H7 (cell line): ENCODE measurements at places on chromosomes 11 and 22.

DNA sequence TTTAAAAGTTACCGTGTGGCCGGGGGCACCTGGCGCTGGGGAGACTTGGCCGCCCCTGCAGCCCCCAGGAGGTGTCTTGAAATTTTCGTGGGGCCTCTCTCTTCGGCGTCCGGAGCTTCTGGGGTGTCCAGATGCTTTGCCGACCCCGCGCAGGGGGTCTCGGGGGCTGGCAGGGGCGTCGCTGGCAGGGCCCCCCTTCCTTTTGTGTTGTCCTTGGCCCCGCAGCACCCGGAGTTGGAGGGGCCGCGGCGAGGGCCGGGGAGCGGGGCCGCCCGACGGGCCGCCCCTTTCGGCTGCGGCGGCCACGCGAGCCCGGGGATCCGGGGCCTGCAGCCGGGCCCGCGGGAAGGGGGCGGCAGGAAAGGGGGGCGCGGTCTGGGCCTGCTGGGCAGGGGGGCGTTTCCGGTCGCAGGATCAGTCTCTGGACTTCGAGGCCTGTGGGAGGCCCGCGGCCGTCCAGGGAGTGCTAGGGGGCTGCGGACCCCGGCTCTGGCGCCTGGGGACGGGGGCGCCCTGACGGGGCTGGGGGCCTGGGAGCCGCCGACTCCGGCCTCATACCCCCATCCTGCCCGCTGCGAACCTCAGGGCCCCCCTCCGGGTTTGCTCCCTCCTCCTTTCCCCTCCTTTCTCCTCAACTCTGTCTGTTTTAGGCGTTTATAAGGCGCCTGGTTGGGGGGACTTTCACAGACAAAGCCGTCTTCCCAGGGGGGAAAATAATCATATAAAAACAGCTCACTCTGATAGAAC is 869 bp downstream of the ZC3H7B start:
- peak; percentile 91 for DNase-seq

GRCh38 chr22:19242699-19243098 is 48.8 kb downstream of the CLTCL1 start:
- no peak for DNase-seq

GRCh38 chr11:112610996-112611750 is 350.0 kb upstream of the NCAM1 start:
- no peak for DNase-seq

DNA sequence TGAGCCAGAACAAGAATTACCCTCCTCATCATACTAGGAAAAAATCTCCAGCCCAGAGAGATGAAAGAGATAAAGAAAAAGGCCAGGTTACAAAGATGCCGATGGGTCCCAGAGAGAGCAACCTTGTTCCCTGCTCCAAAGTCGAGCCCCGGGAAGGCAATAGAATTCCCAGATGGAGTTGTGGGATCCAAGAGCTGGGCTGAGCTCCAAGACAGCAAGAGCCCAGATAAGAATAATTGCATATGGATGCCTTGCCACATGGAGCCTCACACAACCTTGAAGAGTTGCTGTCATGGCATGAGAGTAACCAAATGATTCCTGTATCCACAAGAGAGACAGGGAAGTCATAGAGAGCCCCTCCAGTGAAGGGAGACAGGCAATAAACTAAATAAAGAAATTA is 30.9 kb downstream of the IL10RA start:
- no peak for DNase-seq

DNA sequence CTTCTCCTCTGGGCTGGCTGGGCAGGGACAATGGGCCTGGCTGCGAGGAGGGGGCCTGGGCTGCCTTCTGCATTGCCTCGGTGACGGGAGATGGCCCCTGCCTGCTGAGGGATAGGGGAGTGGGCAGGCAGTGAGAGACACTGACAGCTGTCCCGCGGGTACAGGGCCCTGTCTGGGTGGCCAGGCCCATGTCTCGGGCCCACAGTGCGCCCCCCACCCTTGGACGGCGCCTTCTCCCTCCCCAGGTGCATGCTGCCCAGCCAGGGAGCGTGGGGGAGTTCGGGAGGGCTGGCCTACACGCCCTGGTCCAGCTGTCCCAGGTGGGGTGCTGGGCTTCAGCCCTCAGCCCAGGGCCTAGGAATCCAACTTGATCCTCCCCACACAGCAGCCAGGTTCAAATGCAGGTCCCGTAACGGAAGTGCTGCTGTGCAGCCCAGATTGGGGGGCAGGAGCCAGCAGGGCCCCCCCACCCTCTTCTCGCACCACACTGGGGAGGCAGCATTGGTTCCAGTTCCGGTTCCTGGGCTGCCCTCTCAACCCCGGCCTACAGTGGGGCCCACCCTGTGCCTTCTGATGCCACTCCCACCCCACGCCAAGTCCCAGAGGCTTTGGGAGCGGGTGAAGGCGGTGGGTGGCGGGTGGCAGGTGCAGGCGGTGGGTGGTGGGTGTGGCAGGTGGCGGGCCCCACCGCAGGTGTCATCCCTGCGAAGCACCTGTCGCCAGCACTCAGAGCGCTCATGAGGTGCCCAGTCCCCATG is 7.3 kb upstream of the TSSC4 start:
- no peak for DNase-seq

DNA sequence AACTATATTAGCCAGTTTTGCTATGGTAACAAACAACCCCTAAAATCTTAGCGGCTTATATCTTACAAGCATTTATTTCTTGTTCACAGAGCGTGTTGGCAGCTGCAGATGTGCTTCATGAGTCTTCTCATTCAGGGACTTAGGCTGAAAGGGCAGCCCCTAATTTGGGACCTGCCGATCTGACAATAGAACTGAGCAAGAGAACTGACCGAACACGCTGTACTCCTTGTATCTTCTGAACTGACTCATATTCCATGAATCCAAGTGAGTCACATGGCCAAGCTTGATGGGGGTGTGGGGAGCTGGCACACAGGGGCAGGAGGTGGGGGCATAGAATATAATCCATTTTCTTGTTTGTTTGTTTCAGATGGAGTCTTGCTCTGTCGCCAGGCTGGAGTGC is 481.7 kb upstream of the CADM1 start:
- no peak for DNase-seq

DNA sequence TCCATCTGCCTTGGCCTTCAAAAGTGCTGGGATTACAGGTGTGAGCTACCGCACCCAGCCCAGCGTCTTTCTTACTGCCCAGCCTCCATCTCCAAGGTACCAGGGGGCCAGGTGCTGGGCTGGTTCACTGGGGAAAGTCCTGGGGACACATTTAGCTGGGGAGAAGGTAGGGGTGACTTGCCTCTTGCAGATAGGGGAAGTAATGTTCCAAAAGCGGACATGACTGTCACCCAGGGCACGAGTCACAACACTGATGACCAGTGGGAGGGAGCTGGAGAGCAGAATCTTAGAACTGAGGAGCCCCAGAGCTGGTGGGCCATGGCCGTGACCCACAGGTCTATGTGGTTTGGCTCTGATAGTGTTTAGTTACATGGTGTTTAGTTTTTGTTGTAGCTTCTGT is 2.4 kb upstream of the SLC15A3 start:
- no peak for DNase-seq

DNA sequence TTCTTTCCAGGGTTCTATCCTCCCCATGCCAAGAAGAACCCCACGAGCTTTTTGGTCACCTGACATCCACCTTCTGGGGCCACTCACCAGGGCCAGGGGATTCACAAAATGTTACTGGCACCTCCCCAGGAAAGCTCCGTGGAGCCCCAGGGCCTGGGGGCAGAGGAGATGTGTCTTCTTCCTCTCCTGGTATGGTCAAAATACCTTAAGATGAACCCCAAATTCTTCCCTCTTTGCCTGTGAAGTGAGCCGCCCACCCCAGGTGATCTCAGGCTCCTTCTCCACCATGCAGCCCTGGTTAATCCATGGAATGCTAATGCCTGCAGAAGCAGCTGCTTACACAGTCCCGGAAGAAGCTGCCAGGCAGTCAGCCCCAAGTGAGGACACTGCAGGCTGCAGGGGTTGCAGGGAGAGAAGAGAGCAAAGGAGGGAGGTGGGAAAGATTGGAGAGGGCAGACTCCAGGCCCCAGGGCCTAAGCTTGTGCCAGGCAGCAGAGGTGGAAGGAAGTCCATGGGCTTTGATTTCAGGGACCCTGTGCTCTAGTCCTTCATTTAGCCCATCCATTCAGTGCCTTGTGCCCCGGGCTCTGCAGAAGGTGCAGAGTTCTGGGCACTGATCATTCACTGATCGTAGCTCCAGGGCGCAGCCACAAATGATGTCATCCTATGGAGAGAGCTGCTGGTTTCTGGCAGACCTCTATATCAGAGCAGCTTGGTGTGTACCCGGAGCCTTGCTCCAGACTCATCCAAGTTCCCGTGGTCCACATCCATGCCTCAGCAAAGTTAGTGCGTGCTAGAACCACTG is 127.9 kb upstream of the NECTIN1 start:
- no peak for DNase-seq

DNA sequence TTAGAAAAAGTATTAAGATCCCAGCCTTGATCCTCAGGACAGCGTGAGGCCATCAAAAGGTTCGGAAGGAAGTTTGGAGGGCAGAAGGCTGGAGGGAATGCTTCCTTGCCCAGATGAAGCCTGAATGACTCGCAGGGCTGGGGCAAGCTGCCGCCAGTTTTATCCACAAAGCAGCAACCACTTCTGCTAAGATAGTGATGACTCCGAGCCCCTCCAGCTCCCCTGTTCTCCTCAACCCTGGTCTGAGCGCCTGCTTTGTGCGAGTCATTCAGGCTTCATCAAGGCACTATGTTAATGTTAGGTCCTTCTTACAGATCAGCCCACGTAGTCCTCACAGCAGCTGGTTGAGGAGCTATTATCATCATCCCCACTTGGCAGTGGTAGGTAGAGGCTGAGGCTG is 158.8 kb downstream of the COMMD9 start:
- DNase-seq, result no peak

GRCh38 chr11:102552447-102553194 is 22.1 kb upstream of the MMP7 start:
- DNase-seq, result no peak

DNA sequence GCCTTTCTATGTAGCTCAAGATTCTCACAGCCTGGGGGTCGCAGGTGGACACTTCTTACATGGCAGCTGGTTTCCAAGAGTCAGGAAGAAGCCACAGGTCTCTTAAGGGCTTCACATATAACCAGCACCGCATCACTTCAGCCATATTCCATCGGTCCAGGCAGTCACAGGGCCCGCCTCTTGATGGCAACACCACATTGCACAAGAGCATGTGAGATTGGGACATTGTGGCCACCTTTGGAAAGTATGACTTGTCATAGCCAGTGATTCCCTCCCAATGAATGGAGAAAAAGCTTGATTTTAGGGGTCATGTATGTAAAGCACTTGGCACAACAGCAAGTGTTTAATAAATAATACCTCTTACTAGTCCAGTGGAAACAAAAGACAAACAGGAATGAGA is 98.3 kb downstream of the NCAM1 start:
- no peak for DNase-seq

DNA sequence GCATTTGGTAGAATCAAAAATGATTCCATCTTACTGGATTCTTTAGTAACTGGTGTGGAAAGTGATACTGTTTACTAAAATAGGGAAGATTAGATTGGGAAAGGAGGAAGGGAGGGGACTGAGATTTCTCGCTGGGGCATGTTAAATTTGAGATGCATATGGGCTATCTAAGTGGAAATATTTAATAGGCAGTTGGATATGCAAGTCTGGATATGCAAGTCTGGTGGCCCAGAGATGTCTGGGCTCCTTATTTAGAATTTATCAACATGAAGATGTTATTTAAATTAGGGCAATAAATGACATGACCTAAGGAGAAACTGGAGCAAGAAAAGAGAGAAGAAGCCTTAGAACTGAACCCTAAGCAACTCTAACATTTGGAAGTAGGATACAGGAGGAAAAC is 17.0 kb upstream of the TBCEL start:
- DNase-seq, result no peak

DNA sequence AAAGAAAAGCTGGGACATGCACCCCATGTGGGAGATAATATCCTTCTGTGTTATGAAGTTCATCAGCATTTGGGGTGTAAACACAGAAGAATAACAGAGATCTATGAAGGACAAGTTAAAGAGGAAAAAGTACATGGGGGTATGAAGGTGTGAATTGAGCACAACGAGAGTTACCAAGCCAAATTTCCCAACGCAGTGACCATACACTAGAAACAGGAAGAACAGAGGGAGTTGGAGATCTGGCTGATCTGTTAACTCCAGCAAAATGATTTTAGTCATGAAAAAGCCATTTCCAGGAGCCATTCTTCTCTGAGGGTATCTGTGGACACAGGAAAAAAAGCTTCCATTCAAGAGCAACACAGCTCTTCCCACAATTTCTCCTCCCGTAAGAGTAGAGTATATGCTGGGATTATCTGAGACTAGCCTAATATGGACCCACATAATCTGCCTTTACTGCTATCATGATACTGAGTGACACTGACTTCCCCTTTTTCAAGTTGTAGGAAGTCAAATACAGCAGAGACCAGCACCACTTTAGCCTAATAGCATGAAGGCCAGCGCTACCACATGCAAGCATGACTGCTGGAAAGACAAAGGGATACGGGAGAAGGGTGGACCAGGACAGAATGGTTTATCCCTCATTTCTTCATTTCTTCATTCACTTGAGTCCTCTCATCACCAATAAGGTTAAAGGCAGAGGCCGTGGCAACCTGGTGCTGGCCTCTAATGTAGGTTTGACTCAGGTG is 19.6 kb upstream of the OR8D2 start:
- DNase-seq, result no peak

GRCh38 chr22:28051787-28052356 is 132.8 kb upstream of the PITPNB start:
- DNase-seq, result peak; percentile 48

GRCh38 chr11:28384418-28384817 is 276.2 kb downstream of the METTL15 start:
- DNase-seq, result no peak

DNA sequence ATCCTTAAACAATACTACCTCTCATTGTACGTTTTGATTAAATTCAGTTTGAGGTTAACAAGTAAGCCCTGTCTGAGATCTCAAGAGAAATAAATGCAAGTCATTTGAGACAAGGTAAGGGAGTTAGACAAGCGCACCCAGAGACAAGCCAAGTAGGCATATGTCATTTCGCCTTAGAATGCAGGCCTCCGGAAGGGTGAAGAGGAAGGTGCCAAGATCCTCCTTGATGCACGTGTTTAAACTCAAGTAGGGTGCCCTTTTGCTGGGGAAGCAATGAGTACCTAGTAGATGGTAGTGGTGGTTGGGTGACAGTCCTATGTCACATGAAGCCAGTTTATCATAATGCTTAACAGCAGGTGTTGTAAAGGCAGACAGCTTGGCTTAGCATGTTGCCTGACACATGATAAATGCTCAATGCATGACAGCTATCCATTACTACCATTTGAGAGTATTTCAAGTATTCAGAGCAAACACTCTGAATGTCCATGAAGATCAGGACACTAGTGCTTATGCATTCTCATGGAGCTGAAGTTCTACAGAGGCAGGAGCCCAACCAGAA is 415.9 kb downstream of the TMEM135 start:
- no peak for DNase-seq
